ENCODE measurements at places on chromosomes 16 and 17.

DNA sequence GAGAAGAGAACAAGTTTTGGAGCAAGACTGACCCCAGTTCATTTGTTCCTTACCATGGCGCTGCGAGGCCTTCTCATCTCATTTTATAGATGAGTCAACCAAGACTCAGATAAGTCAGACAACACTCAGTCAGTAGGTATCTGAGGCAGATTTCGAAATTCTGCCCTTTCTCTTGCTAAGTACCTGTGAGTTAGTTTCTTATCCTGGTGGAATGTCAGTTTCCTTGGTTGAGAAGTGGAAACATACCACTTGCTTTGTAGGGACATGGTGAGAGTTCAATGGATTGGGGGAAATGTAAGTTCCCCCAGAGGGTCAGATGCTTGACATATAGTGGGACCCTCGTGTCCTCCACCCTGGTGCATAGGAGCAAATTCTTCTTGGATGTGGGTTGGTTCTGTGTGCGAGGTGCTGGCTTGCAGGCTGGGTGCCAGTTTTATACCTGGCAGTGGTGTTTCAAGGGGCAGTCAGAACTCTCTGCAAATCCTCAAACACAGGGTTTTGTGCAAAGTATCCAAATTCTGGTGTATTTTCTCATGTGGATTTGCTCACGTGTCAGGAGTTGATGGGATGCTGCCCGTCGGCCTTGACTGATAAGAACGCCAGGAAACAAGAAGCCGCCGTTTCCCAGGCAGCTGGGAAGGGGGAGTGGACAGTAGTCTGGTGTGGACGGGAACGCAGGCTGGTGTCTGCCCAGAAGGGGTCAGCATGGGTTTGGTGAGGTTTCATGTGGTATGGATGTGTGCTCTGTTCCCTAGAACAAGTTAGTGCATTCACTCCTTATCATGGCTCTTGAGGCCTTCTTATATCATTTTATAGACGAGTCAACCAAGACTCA lies 61.1 kb upstream of the CIBAR2 start:
- no peak for DNase-seq

DNA sequence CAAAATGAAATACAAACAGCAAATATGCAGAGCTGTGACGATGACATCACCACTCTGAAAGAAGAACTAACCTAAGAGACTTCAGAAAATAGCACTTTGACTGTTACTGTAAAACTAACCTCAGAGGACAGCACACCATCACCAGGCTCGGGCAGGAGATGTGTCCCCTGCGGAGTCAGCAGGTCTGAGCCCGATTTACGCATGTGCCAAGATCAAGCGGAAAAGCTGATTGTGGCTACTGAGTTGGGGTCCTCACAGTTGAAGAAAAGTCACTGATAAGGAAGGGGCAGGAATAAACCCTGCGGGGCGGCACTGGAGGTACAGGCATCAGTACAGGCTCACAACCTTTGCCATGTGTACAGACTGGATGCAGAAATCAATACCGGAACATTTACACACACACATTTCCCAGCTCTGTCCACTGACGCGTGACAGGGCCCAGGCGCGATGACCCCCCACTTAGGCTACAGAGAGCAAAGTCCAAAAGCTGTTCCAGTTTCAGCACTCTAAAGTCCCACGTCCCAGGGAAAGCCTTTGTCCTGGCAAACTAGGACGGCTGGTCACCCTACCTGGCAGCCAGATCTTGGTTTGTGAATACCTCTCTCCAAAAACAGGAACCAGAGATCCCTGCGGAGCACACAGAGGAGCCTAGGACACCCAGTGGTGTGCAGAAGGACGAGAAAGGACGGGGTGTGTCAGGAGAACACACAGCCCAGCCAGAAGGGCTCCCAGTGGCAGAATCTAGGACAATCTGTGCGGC lies 21.5 kb downstream of the TRAP1 start:
- DNase-seq, result no peak

DNA sequence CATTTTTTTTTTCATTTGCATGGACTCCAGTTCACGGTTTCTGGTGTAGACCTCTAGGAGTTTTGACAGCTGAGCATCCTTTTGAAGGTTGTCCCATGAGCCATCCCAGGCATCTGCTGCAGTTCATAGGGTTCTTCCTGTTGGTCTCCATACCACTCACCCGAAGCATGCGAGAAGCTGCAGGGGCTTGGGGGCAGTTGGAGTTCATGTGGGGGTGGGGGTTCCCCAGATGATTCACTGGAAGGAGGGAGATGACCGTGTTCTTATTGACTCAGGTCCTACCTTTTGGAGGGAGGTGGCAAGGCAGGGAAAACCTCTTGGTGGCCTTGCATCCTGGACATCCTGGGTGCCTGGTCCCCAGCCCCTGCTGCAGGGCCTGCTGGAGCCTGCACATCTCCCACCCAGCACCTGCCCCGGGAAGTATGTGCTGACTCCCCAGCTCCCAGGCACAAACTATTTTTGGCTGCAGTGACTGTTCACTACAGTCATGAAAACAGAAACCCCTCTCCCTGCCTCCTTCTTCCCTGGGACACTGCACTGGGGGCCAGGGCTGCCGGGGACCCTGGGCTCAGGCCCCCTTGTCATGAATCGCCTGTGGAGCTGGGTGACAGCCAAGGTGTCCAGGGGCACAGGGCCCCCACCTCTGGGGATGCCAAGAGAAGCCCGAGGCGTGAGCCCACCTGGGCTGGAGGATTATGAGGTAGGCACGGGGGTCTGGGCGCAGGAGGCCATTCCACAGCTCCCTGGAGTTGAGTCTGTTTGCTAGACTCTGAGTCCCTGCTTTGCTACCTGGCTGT lies 64.9 kb upstream of the LGALS9 start:
- DNase-seq, result no peak

DNA sequence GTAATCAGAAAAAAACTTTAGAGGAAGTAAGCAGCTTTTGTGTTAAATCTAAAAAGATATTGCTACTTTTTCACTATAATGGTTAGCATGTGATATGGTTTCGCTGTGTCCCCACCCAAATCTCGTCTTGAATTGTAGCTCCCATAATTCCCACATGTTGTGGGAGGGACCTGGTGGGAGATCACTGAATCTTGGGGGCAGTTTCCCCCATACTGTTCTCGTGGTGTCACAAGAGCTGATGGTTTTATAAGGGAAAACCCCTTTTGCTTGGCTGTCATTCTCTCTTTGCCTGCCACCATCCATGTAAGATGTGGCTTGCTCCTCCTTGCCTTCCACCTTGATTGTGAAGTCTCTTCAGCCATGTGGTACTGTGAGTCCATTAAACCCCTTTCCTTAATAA lies 117.1 kb downstream of the KCNJ2 start:
- no peak for DNase-seq

GRCh38 chr16:11759163-11759834 lies 16.6 kb upstream of the TXNDC11 start:
- DNase-seq, result no peak

DNA sequence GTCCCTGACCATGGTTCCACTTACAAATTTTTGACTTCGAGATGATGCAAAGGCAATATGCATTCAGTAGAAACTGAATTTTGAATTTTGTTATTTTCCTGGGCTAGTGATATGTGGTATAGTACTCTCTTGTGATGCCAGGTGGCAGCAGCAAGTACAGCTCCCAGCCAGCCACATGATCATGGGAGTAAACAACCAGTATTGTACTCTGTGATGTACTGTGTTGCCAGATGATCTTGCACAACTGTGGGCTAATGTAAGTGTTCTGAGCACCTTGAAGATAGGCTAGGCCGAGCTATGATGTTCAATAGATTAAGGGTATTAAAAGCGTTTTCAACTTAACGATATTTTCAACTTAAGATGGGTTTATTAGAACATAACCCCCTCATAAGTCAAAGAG lies 250.8 kb downstream of the STX8 start:
- DNase-seq, result no peak

GRCh38 chr17:52191491-52191890 lies 33.0 kb upstream of the CA10 start:
- DNase-seq, result no peak

DNA sequence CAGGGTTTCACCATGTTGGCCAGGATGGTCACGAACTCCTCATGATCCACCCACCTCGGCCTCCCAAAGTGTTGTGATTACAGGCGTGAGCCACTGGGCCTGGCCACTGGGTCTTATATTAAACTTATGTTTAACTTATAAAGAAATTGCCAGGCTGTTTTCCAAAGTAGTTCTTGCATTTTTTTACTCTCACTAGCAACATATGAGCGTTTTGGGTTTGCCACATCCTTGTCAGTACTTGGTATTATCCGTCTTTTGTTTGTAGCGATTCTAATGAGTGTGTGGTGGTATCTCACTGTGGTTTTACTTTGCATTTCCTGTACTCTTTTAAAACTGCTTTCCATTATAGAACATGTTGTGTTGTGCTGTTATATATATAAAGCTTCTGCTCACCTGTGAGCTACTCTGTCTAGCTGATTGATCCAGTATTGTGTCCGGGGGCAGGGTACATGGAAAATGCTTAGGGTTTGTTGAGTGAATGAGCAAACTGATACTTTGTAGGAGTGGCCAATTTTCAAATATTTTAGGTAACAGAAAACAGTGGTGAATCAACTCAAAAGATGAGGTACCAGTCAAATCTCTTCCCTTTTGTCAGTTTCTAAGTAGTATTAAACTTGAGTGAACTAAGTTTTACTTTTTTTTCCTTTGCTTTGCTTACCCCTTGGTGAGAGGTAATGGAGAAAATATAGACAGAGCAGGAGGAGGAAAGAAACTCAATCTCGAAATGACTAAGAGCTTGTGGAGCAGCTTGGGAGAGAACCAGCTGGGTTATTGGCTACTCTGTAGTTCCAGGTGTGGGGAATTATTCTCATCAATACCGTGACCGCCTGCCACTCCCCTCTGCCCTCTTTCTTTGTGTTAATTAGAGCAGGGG lies 75.8 kb downstream of the PITPNC1 start:
- DNase-seq, result no peak

GRCh38 chr16:35523991-35524390 lies 2064.6 kb downstream of the TP53TG3F start:
- no peak for DNase-seq

DNA sequence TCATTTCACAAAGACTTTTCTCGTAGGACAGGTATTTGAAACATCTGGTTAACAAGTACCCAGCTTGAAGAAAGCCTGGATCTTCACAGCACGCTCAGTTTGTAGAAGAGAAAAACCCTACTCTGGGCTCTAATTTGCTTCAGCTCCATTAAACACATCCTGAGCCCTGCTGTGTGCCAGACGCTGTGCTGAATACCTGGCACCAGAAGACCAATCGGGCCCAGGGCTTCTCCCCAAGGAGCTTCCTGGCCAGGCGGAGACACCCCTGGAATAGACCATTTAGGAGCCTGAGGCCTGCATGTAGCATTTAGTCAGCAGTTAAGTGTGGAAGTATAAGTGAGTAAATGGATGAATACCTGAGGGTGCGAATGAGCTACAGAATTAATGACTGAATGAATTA lies 8.9 kb upstream of the ABAT start:
- DNase-seq, result no peak

DNA sequence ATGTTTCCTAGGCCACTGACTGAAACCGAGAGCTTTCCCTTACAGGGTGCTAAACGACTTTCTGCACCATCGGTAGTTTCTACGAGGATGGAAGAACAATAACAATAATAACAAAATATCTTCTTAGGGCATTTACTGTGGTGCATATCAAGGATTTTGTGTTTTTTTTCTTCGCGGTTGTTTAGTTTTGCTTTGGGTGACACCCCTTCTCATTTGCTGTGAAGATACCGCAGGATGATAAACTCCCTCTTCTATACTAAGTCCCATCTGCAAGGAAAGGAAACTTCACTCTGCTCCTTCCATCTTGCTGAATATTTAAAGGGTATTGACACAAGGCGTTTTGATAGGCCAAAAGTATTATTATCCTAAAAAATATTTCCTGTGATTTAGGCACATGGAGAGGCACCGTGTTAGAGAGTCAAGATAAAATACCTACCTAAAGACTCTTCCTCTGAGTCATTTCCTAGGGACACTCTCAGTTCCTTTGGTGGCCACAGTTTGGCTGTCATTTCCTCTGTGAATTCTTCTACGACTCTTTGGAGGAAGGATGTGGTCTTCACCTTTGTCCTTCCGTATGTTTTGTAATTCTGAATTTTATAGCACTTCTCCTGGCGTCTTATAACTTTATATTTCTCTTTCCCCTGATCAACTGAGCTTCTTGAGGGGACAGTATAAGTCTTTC lies 318.8 kb downstream of the CDH13 start:
- DNase-seq, result no peak

DNA sequence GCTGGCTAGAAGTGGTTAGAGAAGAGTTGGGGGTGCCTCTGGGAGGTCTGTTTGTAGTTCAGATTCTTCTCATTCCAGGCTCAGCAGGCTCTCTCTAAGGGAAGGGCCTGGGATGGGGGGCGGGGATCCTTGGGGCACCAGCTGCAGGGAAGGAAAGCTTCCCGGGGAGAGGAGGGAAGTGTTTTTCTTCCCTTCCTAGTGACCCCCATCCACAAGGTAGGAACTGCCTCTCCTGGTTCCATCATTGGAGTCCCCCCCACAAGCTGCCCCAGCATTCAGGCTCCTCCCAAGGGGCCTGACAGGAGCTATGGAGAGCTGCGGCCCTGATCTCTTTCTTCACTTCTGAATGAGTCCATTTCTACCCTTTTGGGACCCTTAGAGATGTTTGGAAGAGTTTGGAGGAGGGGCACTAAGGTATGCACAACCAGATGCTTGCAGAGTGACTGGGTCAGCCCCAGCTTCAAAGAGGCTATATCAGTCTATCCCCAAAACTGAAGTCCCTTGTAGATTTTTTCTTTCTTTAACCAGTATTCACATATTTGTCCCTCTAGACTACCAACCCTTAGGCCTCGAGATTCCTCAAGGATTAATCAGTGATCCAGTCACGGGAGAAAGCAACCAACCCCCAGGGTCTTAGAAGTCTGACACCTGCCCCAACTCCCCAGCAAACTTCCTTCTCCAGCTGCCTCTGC lies 13.9 kb upstream of the FZD2 start:
- no peak for DNase-seq

DNA sequence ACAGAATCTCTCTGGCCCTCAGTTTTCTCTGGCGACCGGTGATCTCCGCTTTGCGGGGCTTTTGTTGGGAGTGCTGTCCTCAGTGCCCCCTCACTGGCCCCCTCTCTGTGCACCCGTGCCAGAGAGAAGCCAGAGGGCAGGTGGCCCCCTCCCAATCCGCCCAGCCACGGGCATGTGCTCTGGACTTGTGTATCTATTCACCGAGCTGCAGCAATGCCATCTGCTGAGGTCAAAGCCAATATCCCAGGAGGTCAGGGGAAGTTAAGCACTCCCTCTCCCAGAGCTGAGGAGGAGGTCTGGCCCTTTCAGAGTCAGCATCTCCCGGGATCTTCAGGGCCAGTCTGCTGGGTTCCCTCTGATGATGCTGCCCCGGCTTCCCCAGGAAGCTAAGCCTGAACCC lies 5.1 kb downstream of the CACNG5 start:
- DNase-seq, result no peak

- DNase-seq, result peak; percentile 73
Measured at GRCh38 chr16:27228621-27229501, 25.5 kb downstream of the KDM8 start.

DNA sequence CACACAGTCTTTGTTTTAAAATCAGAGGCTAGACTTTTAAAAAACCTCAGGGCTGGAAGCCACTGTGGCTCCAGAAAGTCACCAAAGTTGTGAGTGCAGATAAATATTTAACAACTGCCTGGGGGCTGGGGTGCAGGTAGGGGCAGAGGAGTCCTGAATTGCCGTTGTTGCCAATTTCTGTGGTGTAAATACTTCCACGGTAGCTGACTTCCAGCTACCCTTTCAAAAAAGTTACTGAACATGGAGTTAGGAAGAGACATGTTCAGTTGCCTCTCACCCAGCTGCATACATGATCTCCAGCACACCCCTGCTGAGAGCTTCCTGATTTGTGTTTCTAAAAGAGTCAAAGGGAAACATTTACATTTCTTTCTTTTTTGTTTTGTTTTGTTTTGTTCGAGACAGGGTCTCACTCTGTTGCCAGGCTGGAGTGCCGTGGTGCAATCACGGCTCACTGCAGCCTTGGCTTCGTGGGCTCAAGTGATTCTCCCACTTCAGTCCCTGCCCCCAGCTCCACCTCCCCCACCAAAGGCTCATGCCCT lies 58.7 kb downstream of the PLXDC1 start:
- peak; percentile 18 for DNase-seq
